ENCODE measurements at places on chromosomes 3 and 15. TPM values are rescaled to one million over a fixed set of nuclear protein-coding genes. Genes with fewer than 3 reads are reported as not detected.
A peak's percentile ranks its signal among the peaks of the same experiment; 100 is the strongest.

- DNase-seq = peak; percentile 88
These were observed 10.0 kb upstream of the SCN10A start for GRCh38 chr3:38826001-38826400.

GRCh38 chr3:103393395-103394186 is 958.8 kb downstream of the ZPLD1 start:
- no peak for DNase-seq

GRCh38 chr3:196222876-196223595 is 6.7 kb downstream of the SLC51A start:
- no peak for DNase-seq

Gene C3orf18
- total RNA-seq = 15.8 TPM

GRCh38 chr3:74089814-74090213 is 465.1 kb upstream of the PDZRN3 start:
- DNase-seq = no peak

DNA sequence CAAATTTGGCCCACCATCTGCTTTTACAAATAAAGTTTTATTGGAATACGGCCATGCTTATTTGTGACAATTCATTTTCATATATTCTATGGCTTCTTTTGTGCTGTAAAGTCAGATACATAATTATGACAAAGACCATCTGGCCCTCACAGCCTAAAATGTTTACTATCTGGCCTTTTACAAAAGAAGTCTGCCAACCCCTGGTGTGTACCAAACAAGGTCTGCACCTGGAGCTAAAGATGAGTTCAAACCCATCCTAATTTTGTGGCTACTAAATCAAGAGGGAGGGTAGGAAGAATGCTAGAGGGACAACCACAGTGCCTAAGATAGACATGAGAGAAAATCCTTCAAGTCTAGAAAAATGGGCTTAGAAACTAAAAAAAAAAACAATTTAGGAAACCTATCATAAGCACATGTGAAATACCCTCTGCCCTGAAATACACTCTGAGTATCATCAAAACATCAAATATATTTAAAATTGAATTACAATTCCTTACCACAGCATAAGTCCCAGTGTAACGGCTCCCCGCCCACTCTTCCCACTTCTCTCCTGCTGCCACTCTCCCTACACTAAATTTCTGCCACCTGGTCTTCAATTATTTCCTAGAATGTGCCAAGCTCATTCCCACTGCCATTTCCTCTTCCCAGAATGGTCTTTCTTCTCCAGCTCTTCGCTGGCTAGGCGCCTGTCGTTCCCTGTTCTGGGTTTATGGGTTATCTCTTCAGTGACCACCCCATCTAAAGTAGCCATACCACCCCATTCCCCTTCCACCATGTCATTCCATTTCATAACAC is 950.7 kb upstream of the CFAP20DC start:
- DNase-seq = no peak
